ENCODE measurements at places on chromosomes 11 and 22.

- no peak for DNase-seq
These were observed 7.4 kb downstream of the SLC25A45 start for GRCh38 chr11:65375012-65375411.

GRCh38 chr11:41435531-41435930 lies 23.9 kb downstream of the LRRC4C start:
- no peak for DNase-seq

- DNase-seq: no peak
These were observed 96.9 kb downstream of the MTMR3 start for GRCh38 chr22:29979777-29980321.

DNA sequence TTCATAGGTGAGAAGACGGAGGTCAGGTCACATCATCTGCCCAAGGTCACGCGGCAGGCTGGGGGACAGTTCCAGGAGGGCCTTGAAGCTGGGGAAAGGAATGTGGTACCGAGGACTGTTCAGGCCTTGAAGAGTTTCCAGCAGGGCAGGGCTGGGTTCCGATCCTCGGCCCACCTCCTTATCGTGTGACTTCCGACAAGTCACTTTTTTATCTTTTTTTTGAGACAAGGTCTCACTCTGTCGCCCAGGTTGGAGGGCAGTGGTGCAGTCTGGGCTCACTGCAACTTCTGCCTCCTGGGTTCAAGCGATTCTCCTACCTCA lies 623 bp downstream of the NDUFS8 start:
- no peak for DNase-seq

DNA sequence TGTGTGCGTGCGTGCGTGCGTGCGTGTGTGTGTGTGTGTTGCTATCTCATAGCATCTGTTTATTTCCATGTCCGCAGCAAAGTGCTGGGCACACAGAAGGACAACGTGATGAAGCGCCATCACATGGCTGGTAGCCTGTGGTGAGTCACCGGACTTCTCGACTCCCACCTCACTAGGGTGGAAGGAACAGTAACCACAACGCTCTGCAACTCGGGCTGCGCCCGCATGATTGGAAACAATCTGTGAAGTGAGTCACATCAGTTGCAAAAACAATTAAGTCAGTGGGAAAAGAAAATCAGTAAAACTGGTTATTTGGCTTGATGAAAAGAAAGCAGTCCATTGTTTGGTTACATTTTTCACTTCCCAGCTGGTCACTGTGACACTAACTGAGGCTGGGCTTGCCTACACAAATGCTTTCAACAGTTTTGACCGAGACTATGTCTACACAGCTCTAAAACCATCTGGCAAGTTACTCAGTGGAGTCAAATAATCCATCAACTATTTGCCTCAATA lies 437.3 kb upstream of the CADM1 start:
- DNase-seq: no peak

- DNase-seq: no peak
These were observed 5.5 kb upstream of the DRG1 start for GRCh38 chr22:31393893-31394292.

GRCh38 chr11:92844197-92844596 lies 125.3 kb upstream of the MTNR1B start:
- DNase-seq: no peak

DNA sequence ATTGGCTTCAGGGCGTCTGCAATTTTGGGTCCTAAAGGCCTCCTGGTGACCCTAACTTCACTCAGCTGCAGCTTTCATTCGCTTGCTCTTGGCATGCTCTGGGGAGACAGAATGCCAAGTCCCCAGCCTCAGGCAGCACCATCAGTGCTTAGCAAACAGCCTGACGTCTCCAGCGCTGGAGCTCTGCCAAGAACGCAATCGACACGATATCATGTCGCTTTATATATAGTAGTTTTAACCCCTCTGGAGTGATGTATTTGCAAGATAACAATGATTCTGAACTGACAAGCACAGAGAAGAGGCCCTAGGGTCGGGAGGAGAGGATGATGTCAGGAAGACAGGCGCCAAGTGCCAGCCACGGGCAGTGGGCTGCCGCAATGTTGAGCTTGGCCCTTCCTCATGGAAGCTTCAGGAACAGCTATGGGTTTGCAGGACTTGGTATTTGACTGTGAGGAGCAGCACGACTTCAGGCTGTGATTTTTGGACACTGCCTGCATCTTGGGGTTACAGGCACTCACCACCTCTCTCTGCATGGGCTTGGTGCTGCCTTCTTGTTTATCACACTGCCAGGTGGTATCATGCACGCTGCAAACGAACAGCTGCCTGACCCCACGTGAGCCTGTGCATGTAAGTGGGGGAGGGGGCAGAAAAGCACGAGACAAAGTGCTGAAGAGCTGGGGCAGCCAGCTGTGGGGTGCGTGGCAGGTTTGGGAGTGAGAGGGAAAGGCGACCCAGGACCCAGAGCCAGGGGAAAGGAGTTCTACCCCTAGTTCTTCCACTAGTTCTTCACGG lies 26.1 kb downstream of the B3GAT1 start:
- DNase-seq: no peak

GRCh38 chr22:31239771-31240370 lies 27.8 kb downstream of the LIMK2 start:
- no peak for DNase-seq

DNA sequence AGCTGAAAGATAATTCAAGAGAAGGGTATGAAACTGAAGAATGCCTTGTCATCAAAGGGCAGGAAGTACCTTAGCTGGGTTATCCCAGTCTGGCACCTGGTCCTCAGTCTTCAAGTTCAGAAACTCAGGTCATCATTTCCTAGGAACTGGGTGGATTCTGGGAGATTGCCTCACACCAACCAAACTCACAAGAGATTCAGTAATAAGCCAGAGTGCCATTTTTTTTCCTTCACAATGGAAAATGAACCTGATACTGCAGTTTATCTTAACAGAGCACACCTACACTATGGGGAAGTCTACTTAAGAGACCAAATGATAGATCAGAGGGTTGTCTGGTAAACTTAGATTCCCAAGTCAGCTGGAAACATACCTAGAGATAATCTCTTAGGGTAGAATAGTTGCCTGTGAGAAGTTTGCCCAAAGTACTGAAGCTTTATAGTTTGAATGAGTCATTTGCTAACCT lies 3.8 kb upstream of the BUD13 start:
- DNase-seq: no peak

DNA sequence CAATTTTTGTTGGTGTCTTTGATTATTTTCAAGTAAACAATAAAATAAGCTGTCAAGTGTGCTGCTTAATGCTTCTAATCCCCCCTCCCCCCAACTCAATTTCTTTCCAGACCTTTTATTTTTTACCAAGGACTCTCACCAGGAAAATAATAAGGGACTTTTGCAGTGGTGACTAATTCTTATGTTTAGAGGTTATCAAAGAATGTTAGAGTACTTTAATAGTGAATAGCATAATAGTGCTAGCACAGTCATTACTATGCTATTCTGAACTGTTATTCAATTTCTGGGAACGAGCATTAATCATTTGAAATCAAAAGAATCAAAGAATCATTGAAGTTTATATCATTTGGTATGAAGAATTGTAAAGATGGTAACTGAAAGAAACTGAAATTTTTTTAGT lies 251.4 kb downstream of the DDX10 start:
- no peak for DNase-seq

DNA sequence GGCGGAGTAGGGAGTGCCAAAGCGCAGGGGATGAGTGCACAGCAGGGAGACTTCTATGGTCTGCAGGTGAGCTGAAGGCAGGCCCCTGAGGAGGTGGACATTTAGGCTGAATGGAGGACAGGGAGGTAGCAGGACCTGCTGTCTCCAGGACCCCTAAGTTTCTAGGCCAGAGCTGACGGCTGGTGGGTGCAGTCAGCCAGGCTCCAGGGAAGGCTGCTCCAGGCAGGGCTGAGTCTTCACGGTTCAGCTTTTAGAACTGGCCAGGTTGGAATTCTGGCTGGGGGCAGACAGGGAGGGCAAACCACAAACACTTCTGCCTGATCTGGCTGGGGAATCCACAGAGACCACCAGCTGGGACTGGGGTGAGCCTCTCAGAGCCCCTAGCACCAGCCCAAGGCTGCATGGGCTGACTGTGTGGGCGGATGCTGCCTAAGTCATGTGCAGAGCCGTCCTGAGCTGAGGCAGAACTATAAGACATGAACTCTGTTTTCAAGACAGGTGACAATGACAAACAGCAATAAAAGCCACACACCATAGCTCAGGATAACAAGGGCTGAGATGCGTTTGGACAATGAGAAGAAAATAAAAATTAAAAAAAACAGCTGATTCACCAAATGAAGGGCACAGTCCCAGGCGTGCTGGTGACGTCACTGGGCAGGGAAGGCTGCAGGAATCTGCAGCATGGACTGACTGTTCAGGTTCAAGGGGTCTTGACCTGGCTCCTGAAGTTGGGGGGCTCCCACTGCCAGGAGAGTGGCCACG lies 10.4 kb upstream of the MALAT1 start:
- DNase-seq: no peak

DNA sequence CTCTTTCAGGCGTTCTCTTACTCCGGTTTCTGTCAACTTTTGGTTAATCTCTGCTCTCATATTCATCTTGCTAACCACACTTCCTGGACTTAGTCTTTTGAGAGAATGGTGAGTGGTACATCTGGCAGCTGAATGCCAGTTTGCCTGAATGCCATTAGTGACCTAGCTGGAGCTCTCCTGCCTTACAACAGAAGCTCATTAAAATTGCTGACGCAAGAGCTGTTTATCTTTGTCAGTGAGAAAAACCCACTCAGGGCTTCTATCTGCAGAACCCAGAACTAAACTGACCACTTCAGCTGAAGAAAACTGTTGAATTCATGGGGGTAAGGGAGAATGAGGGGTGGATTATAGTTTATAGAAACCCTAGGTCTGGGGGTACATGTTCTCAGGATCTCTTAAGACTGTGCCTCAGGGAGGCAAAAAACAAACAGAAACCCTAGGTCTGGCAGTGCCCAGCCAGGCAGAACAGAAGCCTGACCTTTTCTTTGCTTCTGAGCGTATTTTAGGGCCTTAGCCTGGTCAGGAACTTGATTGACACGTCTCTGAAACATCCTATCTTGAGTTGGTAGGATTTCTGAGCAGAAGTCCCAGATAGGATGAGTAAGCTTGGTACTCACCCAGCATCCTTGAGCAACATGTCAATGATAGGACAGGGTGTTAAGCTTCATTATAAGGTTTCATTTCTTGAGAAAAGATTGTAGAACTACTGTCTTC lies 52.8 kb upstream of the YWHAH start:
- no peak for DNase-seq

DNA sequence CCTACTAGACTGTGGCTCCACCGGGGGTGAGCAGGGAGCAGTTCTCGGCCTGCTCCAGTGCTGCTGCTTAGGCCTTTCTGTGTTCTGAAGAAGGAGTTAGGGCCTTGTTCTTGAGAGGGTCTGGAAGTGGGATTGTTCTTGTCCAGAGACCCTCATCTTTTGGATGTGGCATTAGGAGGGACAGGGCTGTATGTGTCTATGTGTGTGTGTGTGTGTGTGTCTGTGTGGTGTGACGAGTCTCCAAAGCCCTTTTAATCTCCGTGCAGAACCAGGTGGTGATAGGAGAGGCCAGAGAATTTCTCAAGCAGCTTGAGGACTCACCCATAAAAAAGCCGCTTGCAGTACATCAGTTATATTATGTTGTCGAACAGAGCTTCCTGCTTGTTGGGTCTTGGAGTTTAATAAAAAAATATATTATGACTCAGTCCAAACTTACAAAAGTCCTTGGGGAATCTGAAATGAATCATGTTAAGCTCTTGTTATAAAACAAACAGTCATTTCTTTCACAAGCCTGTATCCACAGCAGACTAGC lies 196.5 kb downstream of the TENM4 start:
- DNase-seq: peak; percentile 56

GRCh38 chr22:21929253-21929652 lies 23.4 kb downstream of the PPM1F start:
- no peak for DNase-seq

GRCh38 chr11:102268985-102269470 lies 48.3 kb upstream of the BIRC3 start:
- DNase-seq: no peak

GRCh38 chr11:70210530-70210929 lies 7.4 kb downstream of the FADD start:
- DNase-seq: no peak

GRCh38 chr22:20438427-20438677 lies 727 bp upstream of the SCARF2 start:
- DNase-seq: no peak

GRCh38 chr11:69307871-69308431 lies 14.0 kb downstream of the MYEOV start:
- no peak for DNase-seq

DNA sequence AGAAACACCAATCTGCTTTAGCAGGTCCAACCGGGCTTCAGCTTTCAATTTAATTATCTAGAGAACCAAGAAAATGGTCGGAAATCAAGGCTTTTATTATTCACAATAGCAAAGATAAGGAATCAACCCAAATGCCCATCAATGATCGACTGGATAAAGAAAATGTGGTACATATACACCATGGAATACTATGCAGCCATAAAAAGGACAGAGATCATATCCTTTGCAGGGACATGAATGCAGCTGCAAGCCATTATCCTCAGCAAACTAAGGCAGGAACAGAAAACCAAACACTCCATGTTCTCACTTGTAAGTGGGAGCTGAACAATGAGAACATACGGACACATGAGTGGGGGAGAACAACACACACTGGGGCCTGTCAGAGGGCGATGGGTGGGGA lies 53.8 kb downstream of the ATG16L2 start:
- DNase-seq: no peak

- DNase-seq: no peak
These were observed at the start of gene KCNJ11 for GRCh38 chr11:17388609-17389210. Gene KCNJ11, minus strand, starts transcription at chr11:17388659. Its CDS starts 568 bp downstream, at chr11:17388091.

DNA sequence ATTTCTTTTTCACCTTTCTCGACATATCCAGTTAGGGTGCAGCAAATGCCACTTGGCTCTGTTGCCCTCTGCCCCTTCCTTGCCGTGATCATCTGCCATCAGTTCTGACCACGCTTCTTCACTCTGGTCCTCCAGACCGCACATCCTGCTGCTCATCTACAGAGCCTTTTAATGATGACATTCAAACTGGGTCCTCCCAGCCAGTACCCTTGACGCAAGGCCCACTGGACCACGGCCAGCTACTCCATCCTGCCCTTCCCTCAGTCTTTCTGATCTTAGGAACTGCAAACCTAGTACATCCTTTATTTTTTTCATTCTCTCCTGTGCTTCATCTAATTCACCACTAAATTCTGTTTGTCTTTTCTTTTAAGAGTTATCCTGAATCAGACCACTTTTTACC lies 551.8 kb downstream of the NTM start:
- DNase-seq: no peak

GRCh38 chr11:32032478-32032877 lies 58.4 kb upstream of the RCN1 start:
- no peak for DNase-seq

Measured in kidney capillary endothelial cell (primary cell).